ENCODE measurements at places on chromosomes 12 and 14.

DNA sequence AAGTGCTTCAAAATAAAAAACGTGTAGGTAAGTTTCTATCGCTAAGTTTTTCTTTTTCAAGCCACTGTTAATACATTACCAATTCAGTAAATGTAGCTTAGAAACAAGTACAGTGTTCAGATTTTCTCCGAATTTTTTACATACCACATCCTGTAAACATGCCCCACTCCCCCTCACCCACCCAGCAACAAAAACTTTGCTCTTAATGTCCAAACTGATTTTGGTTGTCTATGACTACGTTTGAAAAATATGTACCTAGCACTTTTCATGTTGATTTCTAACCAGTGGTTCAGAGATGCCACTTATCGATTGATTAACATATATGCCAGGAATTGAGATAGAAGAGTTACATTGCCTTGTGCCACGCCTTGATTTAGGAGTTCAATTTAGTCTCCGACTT, 663 bp upstream of the LIN7A start:
- peak; percentile 11 for DNase-seq

DNA sequence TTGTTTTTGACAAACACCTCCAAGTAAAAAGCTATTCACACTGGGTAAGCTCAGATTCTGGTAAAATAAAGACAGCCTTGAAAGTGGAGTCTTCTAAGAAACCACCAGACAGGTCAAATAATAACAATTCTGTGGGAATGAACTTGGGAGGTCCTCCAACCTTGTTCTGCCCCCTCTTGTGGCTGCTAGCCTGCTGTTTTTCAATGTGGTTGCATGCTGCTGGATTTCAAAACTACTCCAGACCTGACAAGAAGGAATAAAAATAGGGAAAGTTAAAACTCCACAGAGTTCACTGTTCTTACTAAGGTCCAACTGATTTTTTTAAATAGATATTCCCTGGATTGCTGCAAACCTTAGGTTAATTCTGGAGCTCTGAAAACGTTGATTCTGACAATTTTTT, 32.2 kb upstream of the RIN3 start:
- DNase-seq = no peak

GRCh38 chr14:92481811-92482555, 31.6 kb upstream of the RIN3 start:
- DNase-seq = no peak

DNA sequence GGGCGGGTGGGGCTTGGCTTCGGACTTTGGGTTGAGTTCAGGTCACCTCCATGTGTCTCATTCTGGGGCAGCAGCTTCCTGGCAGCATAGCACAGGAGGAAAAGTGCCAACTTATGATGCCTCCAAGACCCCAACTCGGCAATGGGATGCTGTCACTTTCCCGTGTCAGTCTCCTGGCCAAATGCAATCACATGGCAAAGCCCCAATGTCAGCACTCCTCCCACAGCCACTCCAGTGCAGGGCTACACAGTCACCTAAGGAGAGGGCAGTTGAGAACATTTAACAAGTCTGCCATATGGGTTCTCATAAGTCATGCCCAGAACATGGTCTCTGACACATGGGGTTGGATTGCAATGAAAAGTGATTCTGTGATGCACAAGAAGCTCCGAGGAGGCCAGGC, 26.7 kb downstream of the ELK3 start:
- no peak for DNase-seq

GRCh38 chr12:71517145-71517846, 77.7 kb downstream of the LGR5 start:
- no peak for DNase-seq
